ENCODE measurements at places on chromosomes 13 and 19.

DNA sequence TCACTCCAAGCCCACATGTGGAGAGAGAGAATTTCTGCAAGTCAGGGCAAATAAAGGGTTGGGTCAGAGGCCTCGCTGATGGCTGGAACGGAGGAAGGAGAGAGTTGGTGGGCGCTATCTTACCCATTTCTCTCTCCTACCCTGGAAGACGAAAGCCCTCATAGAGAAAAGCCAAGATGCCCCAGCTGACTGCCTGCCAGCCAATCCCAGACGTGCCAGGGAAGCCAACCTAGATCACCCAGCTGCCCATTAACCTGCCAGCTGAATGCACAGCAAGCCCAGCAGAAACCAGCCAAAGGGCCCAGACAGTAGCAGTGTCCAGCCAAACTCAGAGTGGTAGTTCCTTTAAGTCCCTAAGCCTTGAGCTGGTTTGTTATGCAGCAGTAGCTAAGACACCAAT is 167.0 kb upstream of the ZNF507 start:
- DNase-seq: no peak

GRCh38 chr13:49549289-49549688 is 36.1 kb downstream of the RCBTB1 start:
- DNase-seq: no peak

- no peak for DNase-seq
These were observed 17.1 kb upstream of the GRWD1 start for GRCh38 chr19:48428670-48429069.

DNA sequence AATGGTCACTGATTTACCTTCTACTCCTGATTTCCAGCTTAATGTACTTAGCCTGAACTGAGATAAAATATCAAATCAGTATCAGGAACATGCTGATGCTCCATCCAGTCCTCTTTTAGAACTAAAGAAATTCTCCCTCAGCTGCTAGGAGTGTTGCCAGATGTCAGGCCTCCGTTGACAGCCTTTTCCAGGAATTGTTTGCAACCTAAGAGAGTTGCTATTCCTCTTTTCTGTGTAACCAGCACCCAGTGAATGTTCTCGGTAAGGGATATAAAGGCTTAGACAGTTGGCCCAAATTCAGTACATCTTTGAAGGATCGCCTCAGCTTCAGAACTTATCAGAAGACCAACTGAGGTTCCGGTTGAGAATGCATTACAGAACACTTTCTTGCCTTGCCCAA is 559.0 kb downstream of the PCDH17 start:
- no peak for DNase-seq

DNA sequence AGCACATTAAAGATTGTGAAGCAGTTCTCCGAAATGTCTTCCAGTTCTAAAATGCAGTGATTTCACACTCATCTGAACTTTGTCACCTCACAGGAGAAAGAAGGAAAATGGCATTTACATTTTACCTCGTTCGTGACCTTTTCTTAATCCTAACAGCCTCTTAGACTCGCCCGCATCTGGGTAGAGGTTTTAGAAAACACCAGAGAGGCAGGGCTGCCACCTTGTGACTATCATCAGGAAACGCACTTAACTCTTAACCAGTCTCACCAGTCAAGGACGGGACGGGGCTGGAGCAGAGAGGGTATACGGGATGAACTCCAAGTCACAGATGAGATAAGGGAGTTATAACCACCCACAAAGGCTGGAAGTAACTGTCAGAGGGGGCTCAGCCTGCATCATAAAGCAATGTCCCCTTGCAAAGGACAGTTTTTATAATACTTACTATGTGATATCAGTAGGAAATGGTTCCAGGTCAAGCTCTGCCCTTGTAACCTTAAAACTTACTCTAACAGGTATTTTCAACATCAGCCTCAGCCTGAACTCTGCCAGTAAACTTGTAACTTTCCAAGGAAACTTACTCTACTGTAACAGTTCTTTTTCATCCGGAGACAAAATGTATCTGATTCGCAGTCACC is 8.6 kb upstream of the CEACAM6 start:
- peak; percentile 10 for DNase-seq

- no peak for DNase-seq
These were observed 103.9 kb upstream of the DIAPH3 start for GRCh38 chr13:60267498-60268202.

GRCh38 chr19:40377876-40378385 is 12.1 kb downstream of the HIPK4 start:
- DNase-seq: no peak

DNA sequence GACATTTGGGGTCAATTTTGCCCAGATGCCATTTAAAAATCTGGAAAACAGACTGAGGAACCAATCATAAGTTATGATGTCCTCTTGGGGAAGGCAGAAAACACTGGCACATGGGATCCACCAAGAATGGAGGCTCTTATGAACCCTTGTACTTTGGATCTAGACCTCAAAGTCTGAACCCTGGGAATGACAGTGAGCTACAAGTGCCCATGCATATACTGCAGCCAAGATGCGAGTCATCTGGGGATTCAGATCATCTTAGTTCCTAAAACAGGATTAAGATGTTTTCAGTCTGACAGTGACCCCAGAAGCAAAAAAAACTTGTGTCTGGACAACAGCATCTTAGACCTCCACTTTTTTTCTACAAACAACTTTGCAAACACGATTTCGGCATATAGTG is 100.2 kb upstream of the SIAH3 start:
- DNase-seq: no peak

GRCh38 chr13:82647540-82647939 is 1234.7 kb downstream of the SLITRK1 start:
- no peak for DNase-seq

DNA sequence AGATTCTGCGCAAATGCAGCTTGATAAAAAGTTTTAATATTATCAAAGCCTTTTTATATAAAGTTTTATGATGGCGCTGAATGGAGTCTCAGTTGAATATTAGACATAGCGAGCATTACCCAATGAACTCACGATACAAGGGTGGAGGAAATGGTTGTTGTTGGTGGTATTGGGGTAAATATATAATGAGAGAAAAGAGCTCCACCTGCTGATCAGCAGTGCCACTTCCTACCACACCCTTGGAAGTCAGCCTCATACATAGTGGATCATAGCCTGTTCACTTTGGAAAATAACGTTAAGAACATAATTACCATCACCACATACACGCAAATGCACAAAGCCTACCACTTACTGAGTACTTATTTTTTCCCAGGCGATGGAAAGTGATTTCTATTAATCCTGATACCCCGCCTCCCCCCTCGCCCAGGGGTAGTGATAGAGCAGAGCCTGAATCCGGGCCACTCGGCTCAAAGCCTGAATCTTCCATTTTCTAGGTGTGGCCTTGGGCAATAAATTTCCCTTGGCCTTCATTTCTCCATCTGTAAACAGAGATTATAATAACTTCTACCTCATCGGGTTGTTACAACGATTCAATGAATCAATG is 358.3 kb downstream of the KLF5 start:
- DNase-seq: no peak

DNA sequence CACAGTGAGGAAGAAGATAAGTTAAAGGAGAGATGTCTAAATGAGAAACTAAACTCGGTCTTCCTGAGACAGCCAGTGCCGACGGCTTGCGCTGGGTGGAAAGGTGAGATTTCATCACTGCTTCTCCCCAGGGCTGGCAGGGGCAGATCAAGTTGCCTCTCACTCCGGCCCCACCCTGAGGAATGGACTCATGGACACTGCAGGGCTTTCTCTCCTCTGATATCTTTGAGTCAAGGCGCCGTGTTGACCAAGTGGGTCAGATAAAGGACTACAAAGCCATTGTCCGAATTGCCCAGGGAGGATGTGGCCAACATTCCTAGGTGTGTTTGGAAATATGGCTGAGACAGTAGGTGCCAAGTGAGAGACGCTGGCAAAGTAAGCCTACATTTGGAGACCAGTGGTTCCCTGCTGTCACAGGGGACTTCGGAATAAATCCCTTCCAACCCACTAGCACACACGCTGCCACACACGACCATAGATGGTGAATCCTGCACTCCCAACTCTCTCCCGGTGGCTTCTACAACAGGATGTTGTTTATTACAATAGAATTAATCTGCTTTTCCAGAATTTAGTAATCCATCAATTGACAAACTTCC is 156.5 kb upstream of the TSC22D1 start:
- DNase-seq: no peak

DNA sequence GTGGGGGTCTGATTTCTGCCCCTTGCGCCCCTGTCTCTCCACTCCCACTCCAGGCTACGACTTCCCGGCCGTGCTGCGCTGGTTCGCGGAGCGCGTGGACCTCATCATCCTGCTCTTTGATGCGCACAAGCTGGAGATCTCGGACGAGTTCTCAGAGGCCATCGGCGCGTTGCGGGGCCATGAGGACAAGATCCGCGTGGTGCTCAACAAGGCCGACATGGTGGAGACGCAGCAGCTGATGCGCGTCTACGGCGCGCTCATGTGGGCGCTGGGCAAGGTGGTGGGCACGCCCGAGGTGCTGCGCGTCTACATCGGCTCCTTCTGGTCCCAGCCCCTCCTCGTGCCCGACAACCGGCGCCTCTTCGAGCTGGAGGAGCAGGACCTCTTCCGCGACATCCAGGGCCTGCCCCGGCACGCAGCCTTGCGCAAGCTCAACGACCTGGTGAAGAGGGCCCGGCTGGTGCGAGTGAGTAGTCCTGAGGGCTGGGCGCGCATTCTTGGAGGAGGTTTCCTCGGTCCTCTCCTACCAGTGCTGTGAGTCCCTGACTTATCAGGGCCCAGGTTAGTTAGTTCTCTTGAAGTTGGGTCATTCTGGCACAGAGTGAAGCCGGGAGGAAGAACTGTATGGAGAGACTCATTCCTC is 12.7 kb downstream of the EHD2 start:
- no peak for DNase-seq

DNA sequence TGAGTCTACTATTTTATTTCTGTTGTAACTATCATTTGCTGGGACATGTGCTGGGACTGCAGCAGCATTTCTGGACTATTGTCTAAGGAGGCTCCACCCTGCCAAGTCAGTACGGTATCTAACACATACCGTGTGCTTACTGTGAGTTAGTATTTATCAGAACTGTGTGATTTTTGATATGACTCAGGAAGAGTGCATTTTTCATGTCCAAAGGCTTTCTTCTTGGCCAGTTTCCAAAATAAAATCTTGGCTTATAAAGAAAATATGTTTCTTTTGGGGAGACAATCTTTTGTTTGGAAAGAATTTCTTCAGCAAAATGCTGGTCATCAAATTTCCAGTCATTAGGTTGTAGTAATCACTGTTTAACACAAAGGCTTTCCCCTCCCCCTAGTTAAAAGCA is 11.6 kb downstream of the PARP4 start:
- DNase-seq: no peak

- DNase-seq: no peak
These were observed 910.6 kb upstream of the GPC6 start for GRCh38 chr13:92316030-92316429.

- DNase-seq: no peak
These were observed 8.6 kb upstream of the PIK3R2 start for GRCh38 chr19:18144361-18144760.

DNA sequence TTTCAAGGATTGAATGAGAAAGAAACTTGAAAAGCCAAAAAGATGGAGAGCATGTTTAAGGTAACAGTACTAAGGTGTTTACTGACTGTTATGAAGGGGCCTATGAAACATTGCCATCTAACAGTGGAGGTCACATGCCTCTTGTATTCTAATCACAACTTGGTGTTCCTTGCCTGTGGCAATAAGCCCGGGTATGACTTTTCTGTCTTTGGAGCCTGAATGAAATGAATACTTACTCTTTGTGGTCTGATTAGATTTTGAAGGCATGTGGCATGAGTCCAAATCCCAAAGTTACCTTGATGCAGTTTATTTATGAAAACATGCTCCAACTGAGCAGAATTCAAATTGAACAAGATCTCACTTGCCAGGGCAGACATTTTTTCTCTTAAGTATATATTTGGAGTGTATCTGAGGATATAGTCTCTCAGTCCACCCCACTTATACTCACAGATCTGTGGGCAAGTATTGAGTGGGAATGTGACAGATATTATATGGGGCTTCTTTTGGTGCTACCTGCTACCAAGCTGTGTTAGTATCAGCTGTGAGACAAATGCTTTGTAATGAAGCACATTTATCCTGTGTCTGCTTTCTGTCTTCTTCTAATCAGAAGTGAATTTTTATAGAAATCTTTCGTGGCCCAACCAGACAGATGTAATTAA is 67.5 kb downstream of the B3GLCT start:
- DNase-seq: no peak

- no peak for DNase-seq
These were observed 17.1 kb downstream of the COG6 start for GRCh38 chr13:39672378-39673132.

DNA sequence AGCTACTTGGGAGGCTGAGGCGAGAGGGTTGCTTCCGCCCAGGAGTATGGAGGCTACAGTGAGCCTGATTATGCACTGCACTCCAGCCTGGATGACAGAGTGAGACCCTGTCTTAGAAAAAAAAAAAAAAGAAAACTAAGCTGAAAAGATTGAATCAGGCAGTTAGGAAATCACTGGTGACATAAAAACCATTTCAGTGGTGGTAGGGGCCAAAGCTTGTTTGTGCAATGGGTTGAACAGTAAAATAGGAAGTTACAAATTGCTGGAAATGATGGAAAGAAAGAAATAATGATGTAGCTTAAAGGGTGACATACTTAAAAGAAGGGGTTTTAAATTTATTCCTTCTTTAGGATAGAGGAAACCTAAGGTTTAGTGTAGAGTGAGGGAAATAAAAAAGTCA is 4.8 kb upstream of the OXGR1 start:
- DNase-seq: no peak

- no peak for DNase-seq
These were observed 6.3 kb upstream of the ZNF175 start for GRCh38 chr19:51564791-51565190.

- DNase-seq: no peak
These were observed 771.3 kb upstream of the ARGLU1 start for GRCh38 chr13:107339209-107339608.

DNA sequence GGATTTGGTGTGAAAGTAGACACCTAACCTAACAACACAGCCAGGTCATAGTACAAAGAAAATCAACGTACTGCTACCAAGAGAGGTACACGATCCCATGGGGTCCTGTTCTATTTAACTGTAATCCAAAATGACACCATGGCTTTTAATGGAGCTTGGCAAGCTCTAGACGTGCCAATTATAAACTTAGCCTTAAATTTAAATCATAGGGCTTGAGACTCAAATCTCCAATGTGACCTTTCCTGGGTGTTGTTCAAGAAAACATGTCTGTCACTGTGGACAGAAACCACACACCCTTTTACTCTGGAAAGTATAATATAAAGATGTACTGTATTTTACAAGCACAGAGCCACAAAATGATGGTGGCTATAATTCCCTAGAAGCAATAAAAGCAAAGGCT is 299.3 kb downstream of the ENOX1 start:
- DNase-seq: no peak

- no peak for DNase-seq
These were observed 2.4 kb upstream of the SIGLEC9 start for GRCh38 chr19:51122112-51122981.

DNA sequence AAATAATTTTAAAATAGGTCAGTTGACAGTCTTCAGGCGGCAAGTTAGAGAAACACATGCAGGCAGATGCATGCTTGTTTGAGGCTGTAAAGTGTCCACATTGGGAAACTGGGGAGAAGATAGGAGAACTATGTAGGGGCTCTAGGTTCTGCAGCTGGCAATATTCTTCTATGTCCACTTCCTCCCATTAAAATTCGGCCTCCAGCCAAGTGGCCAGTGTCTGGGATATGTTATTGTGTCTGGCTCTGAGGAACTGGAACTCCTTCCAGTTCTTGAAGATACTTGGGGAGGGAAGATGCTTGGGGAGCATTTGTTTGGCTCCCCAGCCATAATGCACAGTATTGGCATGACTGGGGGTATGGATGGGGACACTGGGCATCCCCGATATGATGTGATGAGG is 20.9 kb upstream of the KLF2 start:
- no peak for DNase-seq

GRCh38 chr19:29715701-29716581 is 880 bp upstream of the C19orf12 start:
- no peak for DNase-seq
